ENCODE measurements at places on chromosomes 12 and 14.
A peak's percentile ranks its signal among the peaks of the same experiment; 100 is the strongest.

GRCh38 chr12:118035190-118036041 lies 18.9 kb downstream of the RFC5 start:
- no peak for DNase-seq
- no peaks in the 10 kb centered on the region for H3K4me1 ChIP-seq

DNA sequence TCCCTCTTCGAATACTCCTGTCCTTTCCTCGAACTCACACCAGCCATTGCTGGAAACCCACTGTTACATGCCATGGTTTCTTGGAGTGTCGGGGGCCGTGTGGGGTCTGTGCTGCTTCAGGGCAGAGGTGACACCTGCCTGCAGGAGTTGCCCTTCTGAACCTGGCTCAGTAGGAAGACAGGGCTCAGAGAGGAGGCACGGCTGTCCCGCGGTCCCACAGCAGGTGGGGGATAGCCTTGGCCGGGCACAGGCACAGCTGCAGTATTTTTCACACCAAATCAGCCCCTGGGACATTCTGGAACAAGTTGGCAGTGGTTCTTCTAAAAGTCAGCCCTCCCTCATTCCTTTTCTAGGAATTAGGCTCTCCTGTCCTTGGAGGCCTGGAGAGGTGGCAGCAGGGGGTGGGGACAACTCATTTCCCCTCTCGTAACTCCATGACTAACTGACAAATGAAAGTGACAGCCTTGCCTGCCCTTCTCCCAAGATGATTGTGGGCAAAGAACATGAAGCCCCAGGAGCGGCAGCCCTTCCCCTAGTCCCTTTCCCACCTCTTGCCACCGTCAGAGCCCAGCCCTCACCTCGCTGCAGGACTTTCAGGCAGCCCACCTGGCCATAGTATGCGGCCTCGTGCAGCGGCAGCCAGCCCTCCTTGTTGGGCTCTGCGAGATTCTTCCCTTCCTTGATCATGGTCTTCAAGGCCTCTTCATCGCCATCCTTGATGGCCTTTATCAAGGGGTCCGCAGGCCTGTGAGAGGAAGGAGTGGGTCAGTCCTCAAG lies 22.4 kb downstream of the ASB2 start:
- DNase-seq, result no peak
- H3K4me3 ChIP-seq, result no peak overlapping the region
- no peaks in the 10 kb centered on the region for H3K36me3 ChIP-seq

DNA sequence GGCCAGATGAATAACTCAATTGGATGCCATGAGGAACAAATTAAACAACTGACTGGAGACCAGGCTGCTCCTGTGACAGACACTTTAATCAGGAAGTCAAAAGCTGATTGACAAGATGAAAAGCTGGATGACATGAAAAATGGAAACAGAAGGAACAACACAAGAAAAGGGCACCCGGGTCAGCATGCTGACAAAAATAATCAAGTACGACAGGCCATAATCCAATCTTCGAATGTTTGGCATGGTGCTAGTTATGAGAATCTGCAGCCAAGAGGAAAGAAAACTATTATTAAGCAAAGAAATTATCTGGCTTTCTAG lies 544.7 kb downstream of the ETNK1 start:
- peak overlapping the region; percentile 17 for H3K27ac ChIP-seq
- DNase-seq, result no peak
- peaks cover 3% of the 10 kb centered on the region for H3K4me1 ChIP-seq
- H3K27me3 ChIP-seq, result no peaks in the 10 kb centered on the region
- H3K36me3 ChIP-seq, result no peaks in the 10 kb centered on the region

- no peaks in the 10 kb centered on the region for H3K36me3 ChIP-seq
- H3K27me3 ChIP-seq, result no peaks in the 10 kb centered on the region
- no peak for DNase-seq
- H3K4me3 ChIP-seq, result no peak overlapping the region
- H3K27ac ChIP-seq, result no peak overlapping the region
Observed at GRCh38 chr14:38544776-38545175, 288.9 kb upstream of the CLEC14A start.

DNA sequence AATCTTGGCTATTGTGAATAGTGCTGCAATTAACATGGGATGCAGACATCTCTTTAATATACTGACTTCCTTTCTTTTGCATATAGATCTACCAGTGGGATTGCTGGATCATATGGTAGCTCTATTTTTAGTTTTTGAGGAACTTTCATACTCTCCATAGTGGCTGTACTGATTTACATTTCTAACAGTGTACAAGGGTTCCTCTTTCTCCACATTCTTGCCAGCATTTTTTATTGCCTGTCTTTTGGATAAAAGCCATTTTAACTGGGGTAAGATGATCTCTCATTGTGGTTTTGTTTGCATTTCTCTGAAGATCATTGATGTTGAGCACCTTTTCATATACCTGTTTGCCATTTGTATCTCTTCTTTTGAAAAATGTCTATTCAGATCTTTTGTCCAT lies 8.4 kb downstream of the AMDHD1 start:
- H3K27ac ChIP-seq, result no peak overlapping the region
- no peaks in the 10 kb centered on the region for H3K4me1 ChIP-seq
- H3K4me3 ChIP-seq, result no peak overlapping the region
- no peaks in the 10 kb centered on the region for H3K36me3 ChIP-seq
- H3K27me3 ChIP-seq, result no peaks in the 10 kb centered on the region
- DNase-seq, result no peak

GRCh38 chr14:59360923-59361794 lies 104.0 kb downstream of the GPR135 start:
- H3K27me3 ChIP-seq, result no peaks in the 10 kb centered on the region
- H3K36me3 ChIP-seq, result peaks cover 4% of the 10 kb centered on the region
- H3K27ac ChIP-seq, result peak overlapping the region; percentile 20
- no peak for DNase-seq
- H3K4me1 ChIP-seq, result peaks cover 14% of the 10 kb centered on the region

GRCh38 chr14:70780396-70781075 lies 28.8 kb downstream of the MAP3K9 start:
- no peaks in the 10 kb centered on the region for H3K27me3 ChIP-seq
- H3K36me3 ChIP-seq, result no peaks in the 10 kb centered on the region
- DNase-seq, result no peak
- no peak overlapping the region for H3K27ac ChIP-seq
- no peaks in the 10 kb centered on the region for H3K4me1 ChIP-seq

DNA sequence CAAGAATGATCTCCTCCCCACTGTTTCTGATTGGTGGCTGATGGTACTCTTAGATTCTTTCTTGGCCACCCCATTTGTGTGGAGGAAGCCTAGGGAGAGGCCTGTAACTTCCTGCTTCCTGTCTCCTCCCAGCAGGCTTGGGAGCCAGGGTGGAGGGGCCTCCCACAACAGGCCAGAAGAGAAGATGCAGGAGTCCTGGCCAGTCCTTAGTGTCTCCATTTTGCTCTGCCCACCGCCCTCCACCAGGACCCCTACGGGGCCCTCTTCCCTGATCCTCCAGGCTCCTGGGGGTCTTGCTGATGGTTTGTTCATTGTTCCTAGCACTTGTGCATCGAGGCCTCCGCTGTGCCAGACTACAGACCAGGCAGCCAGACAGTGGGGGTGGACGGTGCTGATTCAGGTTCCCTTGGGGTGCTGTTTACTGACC lies 6.8 kb downstream of the TSPAN9 start:
- H3K36me3 ChIP-seq, result no peaks in the 10 kb centered on the region
- no peaks in the 10 kb centered on the region for H3K27me3 ChIP-seq
- no peak for DNase-seq
- H3K27ac ChIP-seq, result no peak overlapping the region
- no peak overlapping the region for H3K4me3 ChIP-seq

DNA sequence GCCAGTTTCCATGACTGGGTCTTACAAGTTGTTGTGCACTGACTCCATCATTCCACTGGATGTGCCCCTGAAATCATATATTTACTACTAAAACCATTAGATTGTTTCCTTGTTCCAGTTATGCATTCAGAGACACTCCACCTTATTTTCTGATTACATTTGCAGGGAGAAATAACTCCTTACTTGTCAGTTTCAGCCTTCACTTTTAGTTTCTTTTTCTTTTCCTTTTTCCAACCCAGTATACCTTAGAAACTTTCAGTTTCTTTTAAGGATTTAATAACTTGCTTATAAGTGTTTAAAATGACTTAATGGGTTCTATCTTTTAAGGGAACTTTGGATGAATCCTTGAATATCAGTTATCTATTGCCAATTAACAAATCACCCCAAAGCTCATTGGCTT lies 39.9 kb downstream of the MRPL42 start:
- H3K4me1 ChIP-seq, result no peaks in the 10 kb centered on the region
- H3K4me3 ChIP-seq, result no peak overlapping the region

- no peak for DNase-seq
- no peak overlapping the region for H3K27ac ChIP-seq
- no peaks in the 10 kb centered on the region for H3K36me3 ChIP-seq
Observed at GRCh38 chr12:100324498-100324897, 32.4 kb upstream of the SLC17A8 start.

GRCh38 chr12:108190529-108190928 lies 61.4 kb downstream of the WSCD2 start:
- H3K4me1 ChIP-seq, result no peaks in the 10 kb centered on the region
- H3K36me3 ChIP-seq, result no peaks in the 10 kb centered on the region
- no peak overlapping the region for H3K4me3 ChIP-seq
- H3K27me3 ChIP-seq, result no peaks in the 10 kb centered on the region
- H3K27ac ChIP-seq, result no peak overlapping the region

DNA sequence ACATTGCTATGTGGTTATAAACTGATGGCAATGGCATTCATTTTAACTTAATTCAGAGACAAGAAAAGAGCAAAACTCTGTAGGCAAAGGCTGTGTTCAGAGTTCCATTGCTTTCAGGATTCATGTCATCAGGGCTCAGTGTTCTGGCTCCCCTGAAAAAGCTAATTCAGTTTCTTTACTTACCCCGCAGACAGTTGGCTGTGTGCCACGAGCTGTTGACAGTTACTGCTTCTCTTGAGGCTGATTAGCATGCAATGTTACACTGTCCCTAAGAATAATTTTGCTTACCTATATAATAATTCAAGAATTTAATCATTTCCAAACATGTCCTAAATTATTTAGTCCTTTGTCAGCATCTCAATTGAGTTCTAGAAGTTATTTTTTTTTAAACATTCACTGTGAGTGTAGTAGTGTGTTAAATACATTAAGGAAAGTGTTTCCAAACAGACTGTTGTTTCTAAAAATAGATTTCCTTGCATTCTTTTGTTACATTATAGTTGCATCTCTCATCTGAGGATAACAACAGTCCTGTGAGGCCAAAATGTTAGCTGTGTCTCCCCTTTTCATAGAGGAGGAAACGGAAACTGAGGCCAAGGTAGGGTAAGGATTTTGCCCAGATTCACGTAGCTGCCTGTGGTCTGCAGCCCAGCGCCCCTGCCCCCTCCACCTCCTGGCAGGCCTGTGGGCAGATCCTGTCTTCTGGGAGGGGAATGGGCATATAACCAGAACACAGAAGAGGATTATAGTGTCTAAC lies 98.6 kb downstream of the PELI2 start:
- DNase-seq, result no peak
- H3K27ac ChIP-seq, result no peak overlapping the region
- H3K27me3 ChIP-seq, result no peaks in the 10 kb centered on the region
- H3K4me1 ChIP-seq, result peaks cover 17% of the 10 kb centered on the region

DNA sequence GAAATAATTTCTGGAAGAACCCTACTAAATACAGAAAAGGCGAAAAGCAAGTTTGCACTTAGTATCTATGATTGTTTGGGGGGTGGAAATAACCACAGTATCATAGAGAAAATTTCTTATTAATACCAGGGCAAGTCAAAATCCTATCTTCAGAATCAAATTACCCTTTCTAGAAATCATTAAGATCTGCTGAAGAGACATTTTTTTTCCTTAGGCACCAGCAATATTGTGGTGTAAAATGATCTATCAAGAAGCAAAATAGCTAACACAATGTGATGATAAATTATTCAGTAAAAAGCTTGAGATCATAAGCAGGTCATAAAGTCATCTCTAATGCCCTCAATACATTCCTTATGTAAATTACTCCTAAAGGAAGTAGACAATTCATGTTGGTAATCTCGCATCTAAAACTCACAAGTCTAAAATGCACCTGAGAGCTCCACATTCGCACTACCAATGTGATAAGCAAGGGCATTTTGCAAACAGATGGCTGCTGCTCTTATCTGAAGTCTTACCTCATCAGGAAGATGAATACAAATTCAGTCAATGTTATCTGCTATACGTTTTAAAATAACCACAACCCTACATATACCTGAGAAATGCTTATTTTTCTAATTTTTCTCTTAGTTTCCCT lies 14.6 kb downstream of the HEATR5A start:
- no peak overlapping the region for H3K4me3 ChIP-seq
- no peaks in the 10 kb centered on the region for H3K36me3 ChIP-seq
- no peaks in the 10 kb centered on the region for H3K27me3 ChIP-seq
- no peak for DNase-seq
- no peak overlapping the region for H3K27ac ChIP-seq

DNA sequence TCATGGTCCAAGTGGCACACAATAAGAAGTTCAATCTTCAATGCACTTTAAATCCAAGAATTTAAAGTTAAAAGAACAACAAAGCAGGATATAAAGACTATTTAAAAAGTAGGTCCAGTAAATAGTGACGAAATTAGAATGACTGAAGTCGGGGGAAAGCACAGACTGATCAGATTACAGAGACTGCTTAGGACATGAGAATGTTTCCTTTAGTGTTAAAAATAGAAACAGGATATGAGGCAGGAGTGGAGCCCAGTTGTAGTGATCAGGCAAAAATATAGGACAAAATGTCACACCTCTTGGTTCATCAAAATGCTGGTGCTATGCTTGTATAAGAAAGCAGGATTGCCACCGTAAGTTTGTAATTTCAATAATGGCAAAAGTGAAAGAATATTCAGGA lies 52.2 kb upstream of the CD163 start:
- no peak for DNase-seq
- H3K4me3 ChIP-seq, result no peak overlapping the region
- H3K27ac ChIP-seq, result no peak overlapping the region
- no peaks in the 10 kb centered on the region for H3K4me1 ChIP-seq

- peak; percentile 44 for DNase-seq
- no peak overlapping the region for H3K27ac ChIP-seq
- H3K4me3 ChIP-seq, result no peak overlapping the region
- no peaks in the 10 kb centered on the region for H3K4me1 ChIP-seq
- H3K36me3 ChIP-seq, result no peaks in the 10 kb centered on the region
Observed at GRCh38 chr14:105073720-105074600, 8.7 kb upstream of the GPR132 start.

DNA sequence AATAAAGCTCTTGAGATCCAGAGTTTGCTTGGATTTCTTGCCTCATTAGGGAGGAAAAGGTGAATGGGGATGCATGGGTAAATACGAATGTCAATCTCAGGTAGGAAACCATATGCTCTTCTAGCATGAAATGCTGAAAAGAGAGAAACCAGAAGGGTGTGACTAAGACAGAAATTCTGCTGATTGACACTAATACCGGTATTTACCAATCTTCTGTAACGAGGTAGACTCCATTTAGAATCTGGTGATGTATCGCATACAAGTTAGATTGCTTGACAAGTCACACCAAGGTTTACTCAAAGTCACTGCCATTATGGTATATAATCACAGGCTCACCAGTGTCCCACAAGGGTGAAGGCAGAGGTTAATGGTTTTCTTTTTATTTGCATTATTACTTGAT lies 337.9 kb downstream of the NRXN3 start:
- no peaks in the 10 kb centered on the region for H3K4me1 ChIP-seq
- no peaks in the 10 kb centered on the region for H3K36me3 ChIP-seq
- H3K27me3 ChIP-seq, result no peaks in the 10 kb centered on the region
- DNase-seq, result no peak
- no peak overlapping the region for H3K4me3 ChIP-seq
- H3K27ac ChIP-seq, result no peak overlapping the region
